ENCODE measurements at places on chromosomes 3 and 15. TPM values are rescaled to one million over a fixed set of nuclear protein-coding genes. Genes with fewer than 3 reads are reported as not detected.

DNA sequence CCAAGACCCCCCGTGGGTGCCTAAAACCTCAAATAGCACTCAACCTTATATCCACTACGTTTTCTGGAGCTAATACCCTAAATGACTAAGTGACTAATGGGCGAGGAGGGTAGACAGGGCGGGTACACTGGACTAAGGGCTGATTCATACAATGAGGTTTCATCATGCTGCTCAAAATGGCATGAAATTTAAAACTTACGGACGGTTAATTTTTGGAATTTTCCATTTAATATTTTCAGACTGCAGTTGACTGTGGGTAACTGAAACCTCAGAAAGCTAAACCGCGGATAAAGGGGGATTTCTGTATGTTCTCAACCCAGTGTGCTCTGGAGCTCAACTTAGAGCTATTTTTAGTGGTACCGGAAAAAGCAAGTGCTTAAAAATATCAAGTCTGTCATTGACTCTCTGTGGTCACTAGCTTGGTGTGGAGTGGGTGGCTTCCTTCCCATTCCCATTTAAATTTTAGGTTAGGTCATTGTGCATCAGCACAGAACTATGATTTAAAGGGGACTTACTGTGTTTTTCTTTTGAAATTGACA is 72.9 kb downstream of the LRRC28 start:
- DNase-seq: no peak

DNA sequence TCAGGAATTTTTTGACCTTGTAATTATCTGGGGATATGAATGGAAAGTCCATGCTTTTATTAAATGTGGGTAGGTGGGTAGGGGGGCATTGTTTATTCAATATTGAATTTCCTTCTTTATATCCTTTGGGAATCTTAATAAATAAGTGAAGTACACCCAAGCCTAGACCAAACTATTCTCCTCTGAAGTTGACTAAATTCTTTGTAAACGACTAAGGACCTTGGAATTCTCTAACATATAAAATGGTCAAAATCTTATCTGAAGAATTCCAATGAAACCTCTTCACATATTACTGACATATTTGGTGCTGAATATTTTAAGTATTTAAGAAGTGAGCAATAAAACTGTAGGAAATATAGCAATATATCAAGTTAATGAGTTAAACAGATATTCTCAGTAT is 1432.1 kb upstream of the GBE1 start:
- no peak for DNase-seq

DNA sequence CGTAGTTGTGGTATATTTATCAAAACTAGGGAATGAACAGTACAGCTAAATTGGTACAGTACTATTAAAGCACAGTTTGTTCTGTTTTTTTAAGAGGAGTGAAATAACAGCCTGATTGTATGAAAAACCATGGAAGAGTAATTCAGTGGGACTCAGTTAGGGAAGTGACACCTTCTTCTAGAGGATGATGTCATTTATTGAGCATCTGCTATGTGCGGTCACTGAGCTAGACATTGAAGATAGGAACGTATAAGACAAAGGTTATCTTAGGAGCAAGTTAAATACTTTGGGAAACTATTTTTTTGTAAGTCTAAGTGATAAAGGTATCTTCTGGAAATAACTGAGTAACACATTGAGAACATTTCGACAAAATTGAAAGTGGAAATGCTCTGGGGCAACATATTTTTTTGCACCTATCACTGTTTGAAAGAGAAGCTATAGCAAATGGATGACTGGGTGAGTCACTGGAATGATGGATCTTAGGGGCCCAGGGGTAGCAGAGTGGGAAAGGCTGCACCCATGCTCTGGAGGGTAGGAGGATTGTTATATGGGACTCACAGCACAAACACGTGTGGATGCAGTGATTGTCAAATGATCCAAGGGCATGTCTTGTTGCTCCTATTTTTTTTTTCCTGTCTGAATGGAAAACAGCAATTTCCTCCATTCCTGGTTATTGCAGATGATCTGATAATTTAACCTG is 43.0 kb downstream of the OXNAD1 start:
- no peak for DNase-seq

DNA sequence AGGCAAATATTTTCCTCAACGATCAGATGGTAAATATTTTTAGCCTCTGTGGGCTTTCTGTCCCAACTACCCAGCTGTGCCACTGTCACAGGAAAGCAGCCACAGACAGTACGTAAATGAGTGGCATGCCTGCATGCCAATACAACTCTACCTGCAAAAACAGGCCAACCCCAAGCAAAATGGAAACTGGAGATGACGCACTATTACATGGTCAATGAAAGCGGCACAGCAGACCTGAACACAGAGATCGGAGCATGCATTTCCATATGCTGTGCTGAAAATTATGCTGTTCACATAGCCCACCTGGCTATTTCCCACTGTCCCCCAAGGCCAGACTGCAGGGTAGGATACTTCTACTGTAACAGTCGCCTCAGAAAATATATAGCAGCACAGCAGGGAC is 57.8 kb downstream of the HERC2 start:
- DNase-seq: no peak

- DNase-seq: no peak
Observed at GRCh38 chr3:188092648-188093047, 61.3 kb upstream of the LPP start.

TUBGCP5 gene
- 12.0 TPM for total RNA-seq

MCF2L2 gene
- total RNA-seq: 0.22 TPM

ZDHHC3 gene
- total RNA-seq: 42.8 TPM
